Activated CD8-positive, alpha-beta memory T cell treated with anti-CD3 and anti-CD28 coated beads for 4 hours (primary cell): ENCODE measurements at places on chromosomes 4 and X.

- no peak for DNase-seq
These were observed 69.6 kb upstream of the C4orf50 start for GRCh38 chr4:6087669-6088341.

DNA sequence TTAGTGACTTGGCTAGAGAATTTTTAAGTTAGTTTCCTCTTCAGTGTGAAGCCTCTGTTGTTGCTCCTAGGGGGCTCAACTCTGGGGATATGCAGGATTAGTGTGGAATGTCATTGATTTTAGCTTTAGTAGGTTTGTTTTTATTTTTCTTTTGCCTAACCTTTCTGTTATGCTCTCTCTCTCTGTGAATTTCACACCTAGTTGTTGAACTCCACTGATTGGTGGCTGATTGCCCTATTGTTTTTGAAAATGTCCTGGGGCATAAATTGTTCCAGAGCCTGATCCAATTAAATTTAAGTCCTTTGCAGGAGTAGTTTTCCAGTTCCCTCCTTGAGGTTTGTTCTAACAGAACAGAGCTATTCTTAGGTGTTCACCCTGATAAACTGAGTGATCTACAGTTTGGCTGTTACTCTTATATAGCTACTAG, 393.3 kb upstream of the CTSO start:
- no peak for DNase-seq

GRCh38 chrX:117743469-117744251, 372.9 kb downstream of the KLHL13 start:
- no peak for DNase-seq

- no peak for DNase-seq
These were observed 774.0 kb upstream of the POU3F4 start for GRCh38 chrX:82734140-82734539.

DNA sequence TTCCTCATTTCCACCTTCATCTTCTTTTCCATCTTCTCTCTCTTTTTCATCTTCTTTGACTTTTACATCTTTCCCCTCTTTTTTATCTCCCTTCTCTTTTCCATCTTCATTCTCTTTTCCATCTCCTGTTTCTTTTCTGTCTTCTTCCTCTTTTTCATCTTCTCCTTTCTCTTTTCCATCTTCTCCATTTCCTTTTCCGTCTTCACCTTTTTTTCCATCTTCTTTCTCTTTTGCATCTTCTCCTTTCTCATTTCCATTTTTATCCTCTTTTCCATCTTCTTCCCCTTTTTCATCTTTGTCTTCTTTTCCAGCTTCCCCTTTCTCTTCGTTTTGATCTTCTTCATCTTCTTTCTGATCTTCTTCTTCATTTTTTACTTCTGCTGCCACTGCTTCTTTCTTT, 87.0 kb downstream of the HMGN5 start:
- no peak for DNase-seq

GRCh38 chrX:119758731-119759247, 401 bp downstream of the SOWAHD start:
- no peak for DNase-seq

GRCh38 chrX:16869393-16870094, 618 bp downstream of the RBBP7 start:
- no peak for DNase-seq

DNA sequence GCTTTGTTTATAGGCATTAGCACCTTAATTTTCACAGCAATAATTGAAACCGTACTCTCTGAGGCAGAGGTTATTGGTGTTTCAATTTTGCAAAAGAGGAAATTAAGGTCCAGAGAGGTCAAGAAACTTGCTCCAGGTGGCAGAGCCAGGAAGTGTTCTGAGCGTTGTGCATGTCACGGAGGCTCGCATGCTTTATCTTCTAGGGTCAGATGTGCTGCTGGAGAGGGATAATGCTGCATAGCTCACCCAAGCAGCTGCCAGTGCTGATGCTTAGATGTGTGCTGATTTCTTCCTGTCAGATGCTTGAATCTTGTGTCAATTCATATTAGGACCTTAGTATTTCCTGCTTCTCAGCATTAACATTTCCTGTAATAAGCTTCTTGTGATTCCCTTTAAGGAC, 13.0 kb upstream of the FGF5 start:
- no peak for DNase-seq

- DNase-seq, result no peak
These were observed 43.6 kb upstream of the GPRIN3 start for GRCh38 chr4:89351201-89351600.

- no peak for DNase-seq
These were observed 19.4 kb downstream of the EVC start for GRCh38 chr4:5730436-5730835.

DNA sequence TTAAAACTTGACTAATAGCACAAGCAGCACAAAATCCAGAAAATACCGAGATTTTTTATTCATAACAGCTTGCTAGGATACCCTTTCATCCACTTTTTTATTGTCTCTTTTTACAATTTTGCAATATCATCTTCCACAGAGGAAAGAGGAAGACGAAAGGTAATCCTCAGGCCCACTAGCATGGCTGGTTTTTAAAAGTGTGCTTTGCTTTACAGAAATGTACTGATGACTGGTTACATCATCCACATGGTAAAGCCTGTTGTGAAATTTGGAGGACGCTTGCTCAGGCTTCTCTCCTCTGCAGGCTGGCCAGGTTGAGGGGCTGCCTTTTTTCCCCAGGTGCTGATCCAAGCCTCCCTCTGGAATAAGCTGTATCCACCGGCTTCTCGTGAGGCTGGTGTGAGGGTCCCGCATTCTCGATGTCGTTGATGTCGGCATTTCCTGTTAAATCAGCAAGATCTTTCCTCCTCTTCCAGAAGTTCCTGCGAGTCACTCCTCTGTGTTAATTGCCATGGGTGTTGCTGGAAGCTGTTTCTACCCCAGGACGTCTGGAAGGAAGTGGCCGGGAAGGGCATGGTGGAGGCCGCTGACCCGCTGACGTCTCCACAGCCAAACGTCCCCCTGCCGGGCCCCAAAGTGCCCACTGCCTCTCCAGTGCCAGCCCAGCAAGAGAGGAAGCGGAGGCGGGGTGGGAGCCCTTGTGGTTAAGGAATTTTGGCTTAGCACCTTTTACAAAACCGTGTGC, 5.8 kb upstream of the DGKQ start:
- no peak for DNase-seq

GRCh38 chrX:370963-371745, 15.6 kb downstream of the PPP2R3B start:
- no peak for DNase-seq

DNA sequence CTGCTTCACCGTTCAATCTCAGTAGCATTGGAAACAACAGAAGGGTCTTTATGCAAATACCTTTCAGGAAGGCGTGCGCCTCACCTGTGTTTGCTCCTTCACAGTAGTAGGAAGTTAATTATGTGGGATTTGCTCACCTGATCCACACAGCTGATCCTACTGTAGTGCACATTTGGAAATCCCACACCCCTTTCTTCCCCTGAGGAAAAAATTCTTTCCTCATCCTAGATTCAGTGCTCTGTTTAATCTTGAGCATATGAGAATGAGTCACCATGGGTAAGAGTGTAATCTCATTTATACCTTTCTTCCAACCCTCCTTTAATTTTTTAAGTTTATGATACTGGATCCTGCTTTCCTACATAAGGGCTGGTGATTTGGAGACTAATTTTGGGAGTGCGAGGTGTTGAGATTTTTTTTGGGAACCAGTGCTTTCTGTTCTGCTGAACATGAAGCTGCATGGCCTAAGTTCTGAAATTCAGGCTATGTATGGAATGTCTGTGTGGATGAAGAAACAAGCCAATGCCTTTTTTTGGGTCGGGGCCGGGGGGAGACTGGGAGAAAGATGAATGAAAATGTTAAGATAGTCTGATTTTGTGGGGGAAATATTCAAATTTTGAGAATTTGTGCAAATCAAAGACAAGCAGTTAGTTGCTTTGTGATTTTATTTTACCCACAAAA, 19.0 kb downstream of the GAB1 start:
- no peak for DNase-seq
